ENCODE measurements at places on chromosomes 2 and 18.

DNA sequence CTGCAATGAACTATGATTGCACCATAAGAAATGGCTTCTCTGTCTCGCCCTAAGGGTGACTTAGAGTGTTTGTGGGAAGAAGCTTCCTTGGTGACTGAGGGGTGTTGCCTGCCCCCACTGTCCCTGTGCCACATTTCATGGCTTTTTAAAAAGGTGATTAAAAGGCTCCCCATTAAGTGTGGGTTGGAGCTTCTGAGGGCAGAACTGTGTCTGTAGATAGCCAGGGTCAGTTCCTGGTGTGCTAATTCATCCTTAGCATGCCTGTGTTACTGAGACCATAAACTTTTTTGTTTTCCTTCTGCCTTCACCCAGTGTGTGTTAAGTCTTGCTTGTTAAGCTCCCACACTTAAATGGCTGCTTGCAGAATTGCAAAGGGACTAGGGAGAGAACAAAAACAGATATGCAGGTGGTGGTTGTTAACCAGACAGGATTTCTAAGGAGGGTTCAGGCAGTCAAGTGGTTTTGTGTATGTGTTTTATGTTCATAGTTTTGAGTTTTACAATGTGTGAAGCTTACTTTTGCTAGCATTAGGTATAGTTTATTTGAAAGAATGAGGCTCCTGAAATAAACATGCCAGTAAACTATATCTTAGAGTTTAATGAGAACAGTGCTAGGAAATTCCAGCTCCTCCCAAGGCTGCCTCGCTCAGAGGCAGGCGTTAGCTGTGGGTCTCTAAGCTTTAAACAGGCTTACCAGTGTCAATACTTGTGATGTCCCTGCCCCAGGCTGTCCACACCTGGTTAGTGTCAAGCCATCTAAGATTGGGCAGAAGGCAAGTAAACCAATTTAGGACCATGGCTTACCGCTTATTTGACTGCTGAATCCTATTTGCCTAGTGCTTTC, 14.5 kb downstream of the CERS6 start:
- DNase-seq = no peak

GRCh38 chr18:55968550-55968949, 380.6 kb upstream of the TCF4 start:
- no peak for DNase-seq

- DNase-seq = no peak
These were observed 87.8 kb downstream of the GBX2 start for GRCh38 chr2:236080412-236080811.

GRCh38 chr2:44462934-44463849, 101.4 kb downstream of the CAMKMT start:
- DNase-seq = no peak

GRCh38 chr2:182020286-182021070, 34.8 kb downstream of the PPP1R1C start:
- DNase-seq = peak; percentile 18

DNA sequence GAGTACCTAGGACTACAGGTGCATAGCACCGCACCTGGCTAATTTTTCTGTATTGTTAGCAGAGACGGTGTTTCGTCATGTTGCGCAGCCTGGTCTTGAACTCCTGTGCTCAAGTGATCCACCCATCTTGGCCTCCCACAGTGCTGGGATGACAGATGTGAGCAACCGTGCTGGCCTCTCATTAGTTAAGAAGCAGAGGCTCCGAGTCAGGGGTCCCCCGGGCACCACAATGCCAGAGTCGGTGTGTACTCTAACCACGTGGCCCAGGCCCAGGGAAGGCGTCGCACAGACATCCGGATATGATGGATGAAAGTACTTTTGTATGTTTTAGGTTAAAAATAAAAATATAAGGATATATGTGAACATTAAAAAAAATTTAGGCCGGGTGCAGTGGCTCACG, 28.3 kb upstream of the HPCAL1 start:
- no peak for DNase-seq

GRCh38 chr2:102032368-102033030, 40.7 kb downstream of the IL1R2 start:
- peak; percentile 69 for DNase-seq

DNA sequence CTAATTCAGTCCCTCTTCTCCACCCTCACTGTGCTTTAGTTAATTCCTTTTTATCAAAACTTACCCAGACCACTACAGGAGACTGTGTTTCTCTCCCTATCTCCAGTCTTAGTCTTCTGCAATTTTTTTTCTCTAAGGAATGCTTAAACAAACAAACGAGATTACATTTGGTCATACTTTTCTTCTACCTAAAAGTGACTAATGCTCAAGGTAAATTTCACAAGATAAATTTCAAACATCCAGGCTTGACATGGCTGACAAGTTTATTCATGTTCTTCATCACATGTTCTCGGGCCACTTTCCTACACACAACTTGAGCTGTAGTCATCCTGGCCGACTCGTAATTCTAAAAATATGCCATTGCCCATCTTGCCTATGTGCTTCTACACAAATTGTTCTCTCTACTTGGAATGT, 23.2 kb upstream of the ACSL3 start:
- peak; percentile 83 for DNase-seq

DNA sequence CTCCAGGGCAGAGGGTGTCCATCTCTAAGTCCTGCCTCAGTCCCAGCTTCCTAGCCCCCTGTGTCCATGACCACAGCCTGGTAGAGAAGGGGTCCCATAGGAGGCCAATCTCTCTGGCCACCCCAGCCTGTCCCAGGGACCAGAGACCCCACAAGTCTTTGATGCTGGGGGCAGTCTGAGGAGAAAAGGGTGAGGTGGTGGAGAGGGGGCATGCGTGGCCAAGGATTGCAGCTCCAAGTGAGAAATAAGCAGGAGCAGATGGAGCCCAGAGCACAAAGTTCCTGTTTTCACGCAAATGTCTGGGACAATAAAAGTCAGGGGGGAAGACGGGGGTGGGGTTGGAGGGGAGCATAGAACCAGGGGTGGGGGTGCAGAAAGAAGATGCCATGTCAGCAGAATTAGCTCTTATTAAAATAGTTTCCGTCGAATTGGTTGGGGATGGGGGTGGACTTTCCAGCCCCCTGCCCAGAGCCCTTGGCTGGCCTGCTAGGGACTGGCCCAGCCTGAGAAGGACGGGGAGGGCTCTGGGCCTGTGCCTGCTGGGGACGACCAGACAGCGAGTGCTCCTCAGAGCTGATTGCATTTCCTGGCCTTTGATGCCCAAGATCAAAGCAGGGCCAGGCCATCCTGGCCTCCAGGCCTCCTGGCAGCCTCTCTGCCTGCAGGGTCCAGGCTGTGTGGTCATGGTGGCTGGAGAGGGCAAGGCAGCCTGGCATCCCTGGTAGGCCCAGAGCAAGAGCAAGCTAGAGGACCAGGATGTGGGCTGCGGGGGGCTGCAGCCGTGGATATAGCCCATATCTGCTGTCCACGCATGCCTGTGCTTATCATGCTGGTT, 337.1 kb downstream of the DYSF start:
- no peak for DNase-seq

GRCh38 chr2:99982744-99983143, 159.6 kb downstream of the AFF3 start:
- no peak for DNase-seq

GRCh38 chr18:25223211-25223610, 128.8 kb downstream of the ZNF521 start:
- no peak for DNase-seq

DNA sequence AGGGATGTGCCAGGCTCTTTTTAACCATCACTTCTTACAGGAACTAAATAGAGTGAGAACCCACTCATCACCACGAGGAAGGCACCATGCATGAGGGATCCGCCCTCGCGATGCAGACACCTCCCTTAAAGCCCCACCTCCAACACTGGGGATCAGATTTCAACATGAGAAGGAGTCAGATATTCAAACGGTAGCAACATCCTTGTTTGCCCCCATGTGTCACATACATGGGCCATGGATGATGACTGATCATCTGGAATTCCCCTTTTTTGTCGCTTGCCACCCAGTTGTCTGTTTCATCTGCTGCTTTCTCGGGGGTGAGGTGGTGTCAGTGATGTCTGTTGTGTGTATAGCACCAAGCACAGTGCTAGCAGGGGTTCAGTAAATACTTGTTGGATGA, 57.9 kb downstream of the NCK2 start:
- no peak for DNase-seq

- DNase-seq = no peak
These were observed 11.8 kb downstream of the UCN start for GRCh38 chr2:27296481-27296880.

DNA sequence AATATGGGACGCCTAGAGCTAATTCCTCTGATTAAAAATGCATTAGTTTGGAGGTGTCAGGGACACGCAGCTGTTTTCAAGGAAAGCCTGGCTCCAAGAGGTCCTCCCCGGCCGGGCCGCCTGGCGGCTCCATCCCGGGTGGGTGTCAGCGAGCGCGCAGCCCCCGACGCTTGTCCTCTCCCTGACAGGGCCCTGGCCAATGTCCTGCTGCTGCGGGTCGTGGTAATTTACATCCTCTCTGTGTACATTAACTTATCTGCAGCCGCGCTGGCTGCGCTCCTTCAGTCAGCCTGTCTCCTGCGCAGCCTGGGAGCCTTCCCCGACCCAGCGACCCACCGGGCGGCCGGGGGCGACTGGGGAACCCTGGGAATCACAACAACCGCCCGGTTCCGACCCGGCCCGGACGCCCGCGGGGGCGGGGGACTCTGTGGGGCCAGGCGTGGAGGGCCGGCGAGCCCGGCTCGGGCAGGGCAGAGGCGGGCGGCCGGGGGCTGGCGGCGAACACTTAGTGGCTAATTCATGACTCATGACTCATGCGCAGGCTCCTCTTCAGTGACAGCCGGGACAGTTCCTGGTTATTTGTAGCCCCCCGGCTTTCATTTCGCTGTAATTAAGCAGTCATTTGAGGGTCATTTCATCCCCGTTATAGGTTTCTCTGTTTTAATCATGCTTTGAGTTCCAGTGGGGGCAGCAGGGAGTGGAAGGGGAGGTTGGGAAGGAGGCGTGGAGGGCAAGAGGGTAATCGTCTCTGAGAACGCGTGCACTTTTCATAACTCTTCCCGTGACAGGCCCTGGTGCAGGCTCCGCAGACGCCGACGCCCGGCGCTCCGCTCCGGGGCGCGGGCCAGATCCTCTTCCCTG, 141.9 kb upstream of the CTAGE1 start:
- peak; percentile 94 for DNase-seq

DNA sequence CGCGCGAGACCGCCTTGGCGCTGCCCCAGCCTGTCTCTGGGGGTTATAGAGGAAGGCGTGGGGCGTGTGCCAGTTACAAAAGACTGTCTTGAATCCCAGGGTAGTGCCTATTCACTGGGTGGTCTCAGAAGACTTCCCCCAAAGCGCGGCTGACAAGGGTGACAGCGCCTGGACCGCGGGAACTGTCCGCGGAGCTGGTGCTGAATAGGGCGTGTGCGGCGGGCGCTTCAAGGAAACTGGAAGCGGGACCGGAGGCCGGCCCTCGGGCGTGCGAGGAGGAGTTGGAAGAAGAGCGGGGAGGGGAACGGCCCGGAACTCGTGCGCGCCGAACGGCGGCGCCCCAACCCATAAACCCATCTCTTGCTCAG, 2.3 kb downstream of the EGR4 start:
- DNase-seq = peak; percentile 34

GRCh38 chr2:36553683-36554082, 44.3 kb downstream of the FEZ2 start:
- DNase-seq = no peak

- no peak for DNase-seq
These were observed 480.3 kb downstream of the DSC3 start for GRCh38 chr18:30562231-30562630.

DNA sequence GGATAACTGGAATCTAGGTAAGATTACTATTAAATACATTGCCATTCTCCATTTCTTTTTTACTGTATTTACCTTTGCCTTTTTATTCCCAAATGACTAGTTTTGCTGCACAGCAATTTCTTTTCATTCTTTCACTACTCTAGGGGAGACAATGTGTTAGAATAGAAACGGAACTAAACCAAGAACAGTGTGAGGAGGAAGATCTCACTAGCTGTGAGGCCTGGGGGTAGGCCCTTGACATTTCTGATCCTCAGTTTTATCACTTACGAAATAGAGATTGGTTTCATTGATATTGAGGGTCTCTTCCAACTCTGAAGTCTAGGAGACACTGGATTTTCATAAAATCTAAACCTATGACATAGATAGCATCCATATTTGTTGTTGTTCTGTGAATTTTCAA, 191.1 kb downstream of the IKZF2 start:
- DNase-seq = no peak

- DNase-seq = no peak
These were observed 146.3 kb upstream of the RIOK3 start for GRCh38 chr18:23306822-23307221.

- peak; percentile 82 for DNase-seq
These were observed 25.4 kb downstream of the SP100 start for GRCh38 chr2:230441227-230441897.

DNA sequence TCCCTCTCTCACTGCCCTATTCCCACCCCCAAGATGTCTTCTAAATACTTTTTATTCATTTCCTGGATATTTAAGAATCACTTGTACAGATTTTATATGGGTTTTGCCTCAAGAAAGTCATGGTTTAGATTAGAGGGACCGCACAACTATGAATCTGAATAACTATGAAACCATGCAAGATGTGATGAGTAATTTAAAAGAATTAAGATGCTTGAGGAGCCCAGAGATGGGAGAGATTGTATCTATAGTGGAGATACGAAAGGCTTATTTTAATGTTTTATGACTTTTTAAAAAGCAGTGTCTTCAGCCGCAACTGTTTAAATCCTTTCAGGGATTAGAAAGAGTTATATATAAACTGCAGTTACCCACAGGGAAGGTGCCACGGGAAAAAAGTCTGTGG, 324.1 kb downstream of the LPIN1 start:
- DNase-seq = peak; percentile 55
